ENCODE measurements at places on chromosomes 6 and 20. TPM values are rescaled to one million over a fixed set of nuclear protein-coding genes. Genes with fewer than 3 reads are reported as not detected.

Gene HLA-DRA
- not detected for total RNA-seq

Gene CRNKL1
- 17.3 TPM for total RNA-seq

Gene BHLHE23
- total RNA-seq: not detected

Gene RBBP9
- total RNA-seq: 13.3 TPM

Gene NNAT
- total RNA-seq: not detected

Gene RPN2
- total RNA-seq: 305 TPM

Gene GSTA3
- not detected for total RNA-seq

Gene TMEM170B
- total RNA-seq: 1.1 TPM

Gene NR2E1
- not detected for total RNA-seq

Gene GABRR1
- total RNA-seq: not detected

Gene SIRPB1
- 0.80 TPM for total RNA-seq

Gene ENPP5
- total RNA-seq: not detected

Gene POU3F2
- not detected for total RNA-seq

Gene PRPH2
- total RNA-seq: 0.53 TPM

Gene CD2AP
- 21.8 TPM for total RNA-seq

Gene ZSCAN16
- total RNA-seq: 3.4 TPM

Gene GLP1R
- not detected for total RNA-seq

Gene FAM184A
- total RNA-seq: 0.54 TPM

Gene CDH22
- not detected for total RNA-seq
